ENCODE measurements at places on chromosomes 11 and 22. TPM values are rescaled to one million over a fixed set of nuclear protein-coding genes. Genes with fewer than 3 reads are reported as not detected.
A peak's percentile ranks its signal among the peaks of the same experiment; 100 is the strongest.

- H3K4me3 ChIP-seq, result no peak overlapping the region
- no peaks in the 10 kb centered on the region for H3K36me3 ChIP-seq
- H3K27ac ChIP-seq, result no peak overlapping the region
- no peak for DNase-seq
- H3K27me3 ChIP-seq, result peaks cover 6% of the 10 kb centered on the region
These were observed 54.6 kb upstream of the WNT7B start for GRCh38 chr22:46031557-46031956.

DNA sequence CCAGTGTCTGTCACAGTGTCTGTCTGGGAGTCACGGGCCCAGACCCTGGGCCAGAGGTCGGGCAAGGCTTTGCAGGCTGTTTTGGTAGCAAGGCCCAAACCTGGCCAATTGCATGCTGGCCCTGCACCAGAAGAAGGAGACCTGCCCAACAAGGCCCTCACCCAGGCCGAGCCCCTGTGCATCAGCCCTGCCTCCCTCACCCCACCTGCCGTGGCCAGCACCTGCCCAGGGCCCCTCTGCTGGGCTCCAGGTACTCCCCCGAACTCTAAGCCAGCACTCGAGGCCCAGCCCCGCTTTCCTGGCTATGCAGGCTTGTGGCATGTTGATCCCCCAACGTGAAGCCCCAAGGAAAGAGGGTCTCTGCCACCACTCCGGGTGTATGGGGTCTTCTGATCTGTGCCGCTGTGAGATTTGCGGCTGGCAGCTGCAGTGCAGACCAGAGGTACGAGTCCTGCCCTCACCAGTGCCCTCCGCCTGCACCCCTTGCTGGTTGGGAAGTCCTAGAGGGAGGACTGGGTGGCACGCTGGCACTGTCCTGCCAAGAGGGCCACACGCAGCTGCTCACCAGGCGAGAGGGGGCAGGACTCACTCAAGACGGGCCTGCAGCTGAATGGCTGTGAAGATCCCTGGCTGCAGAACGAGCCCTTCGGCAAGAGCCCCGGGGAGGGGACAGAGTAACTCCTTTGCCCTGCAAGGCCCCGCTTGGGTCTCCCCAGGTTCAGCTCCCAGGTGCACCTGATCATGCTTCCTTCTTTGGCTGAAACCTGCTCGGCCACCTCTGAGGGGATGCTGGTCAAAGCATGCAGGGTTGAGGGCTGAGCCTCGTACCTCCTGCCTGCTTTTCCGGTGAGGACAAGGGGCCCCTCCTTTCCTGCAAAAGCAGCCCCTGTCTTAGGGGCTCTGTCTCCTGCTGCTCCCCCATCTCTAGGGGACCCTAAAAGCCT is 6.7 kb upstream of the SEPTIN5 start:
- no peaks in the 10 kb centered on the region for H3K4me1 ChIP-seq
- no peak overlapping the region for H3K27ac ChIP-seq
- no peak for DNase-seq
- no peaks in the 10 kb centered on the region for H3K36me3 ChIP-seq
- H3K4me3 ChIP-seq, result no peak overlapping the region
- no peaks in the 10 kb centered on the region for H3K27me3 ChIP-seq

DNA sequence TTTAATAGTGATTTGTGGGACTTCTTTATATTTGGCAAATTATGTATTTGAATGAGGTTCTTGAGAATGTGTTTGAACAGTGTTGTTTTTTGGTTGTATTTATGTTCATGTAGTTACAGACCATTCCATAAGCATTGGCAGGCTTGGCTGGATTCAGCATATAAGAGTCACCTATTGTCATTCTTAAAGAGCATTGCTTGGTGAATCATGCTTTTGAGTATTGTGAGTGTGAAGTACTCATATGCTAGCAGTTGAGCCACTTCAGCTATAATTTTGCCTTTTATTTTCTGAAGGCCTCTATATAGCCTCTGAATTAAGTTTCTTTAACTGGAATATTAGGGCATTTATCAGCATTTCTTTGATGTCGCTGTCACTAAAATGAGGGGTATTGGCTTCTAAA is 110.0 kb upstream of the GAL start:
- peaks cover 5% of the 10 kb centered on the region for H3K36me3 ChIP-seq
- H3K27me3 ChIP-seq, result no peaks in the 10 kb centered on the region
- H3K4me3 ChIP-seq, result peak overlapping the region; percentile 1
- peak overlapping the region; percentile 92 for H3K27ac ChIP-seq

DNA sequence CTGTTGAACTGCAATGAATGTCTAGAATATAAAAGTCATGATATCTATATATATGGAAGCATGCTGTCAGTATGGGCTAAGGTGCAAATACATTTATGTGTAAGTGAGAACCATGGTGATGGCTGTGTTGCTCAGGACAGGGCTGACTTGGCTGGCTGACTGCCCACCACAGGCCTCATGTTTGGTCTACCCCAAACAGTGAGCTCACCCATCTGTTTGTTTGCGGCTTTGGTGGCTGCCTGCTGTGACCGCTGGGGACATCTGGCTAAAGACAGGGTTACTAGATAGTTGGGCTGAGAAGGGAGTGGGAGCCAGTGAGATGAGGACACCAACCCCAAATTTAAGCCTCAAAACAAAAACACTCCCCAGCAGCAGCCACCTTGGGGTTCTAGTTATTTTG is 6.3 kb downstream of the CD44 start:
- DNase-seq, result peak; percentile 77
- no peaks in the 10 kb centered on the region for H3K27me3 ChIP-seq
- peaks cover 15% of the 10 kb centered on the region for H3K36me3 ChIP-seq
- H3K27ac ChIP-seq, result peak overlapping the region; percentile 98

DNA sequence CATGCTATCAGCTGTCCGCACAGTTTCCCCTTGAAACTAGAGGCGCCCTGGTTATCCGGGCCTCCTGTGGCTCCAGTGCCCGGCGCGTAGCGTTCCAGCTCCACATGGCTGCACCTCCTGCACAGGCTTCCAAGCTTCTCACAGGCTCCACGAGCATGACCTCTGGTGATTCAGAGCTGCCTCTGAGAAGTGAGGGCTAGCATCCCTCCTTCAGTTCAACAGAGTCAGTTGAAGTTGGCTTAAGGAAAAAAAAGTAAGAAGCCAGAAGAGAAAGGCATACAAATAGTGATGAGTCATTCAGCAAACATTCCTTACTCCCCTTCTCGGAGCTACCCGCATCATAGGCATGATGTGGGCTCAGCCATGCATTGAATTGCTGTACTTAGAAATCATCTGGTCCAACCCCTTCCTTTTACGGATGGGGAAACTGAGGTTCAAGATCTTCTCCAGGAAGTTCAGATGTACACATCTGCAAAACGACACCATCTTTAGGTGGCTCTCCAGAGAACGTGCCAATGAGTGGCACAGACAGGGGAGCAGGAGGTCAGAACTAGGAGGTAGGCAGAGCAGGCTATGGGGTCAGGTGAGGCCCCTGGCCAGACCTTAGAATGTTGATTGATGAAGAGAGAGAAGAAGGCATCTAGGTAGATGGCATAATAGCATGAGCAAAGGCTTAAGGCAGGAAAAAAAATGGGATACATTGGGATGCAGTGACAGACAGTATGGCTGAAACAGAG is 216.3 kb upstream of the TBCEL start:
- H3K27me3 ChIP-seq, result peaks cover 24% of the 10 kb centered on the region
- H3K36me3 ChIP-seq, result no peaks in the 10 kb centered on the region
- no peak overlapping the region for H3K27ac ChIP-seq
- DNase-seq, result no peak
- no peaks in the 10 kb centered on the region for H3K4me1 ChIP-seq
- H3K4me3 ChIP-seq, result no peak overlapping the region

- no peak overlapping the region for H3K27ac ChIP-seq
- no peaks in the 10 kb centered on the region for H3K36me3 ChIP-seq
- no peak for DNase-seq
- H3K4me3 ChIP-seq, result no peak overlapping the region
- peaks cover 16% of the 10 kb centered on the region for H3K27me3 ChIP-seq
These were observed 96.7 kb upstream of the CD44 start for GRCh38 chr11:35042224-35042623.

DNA sequence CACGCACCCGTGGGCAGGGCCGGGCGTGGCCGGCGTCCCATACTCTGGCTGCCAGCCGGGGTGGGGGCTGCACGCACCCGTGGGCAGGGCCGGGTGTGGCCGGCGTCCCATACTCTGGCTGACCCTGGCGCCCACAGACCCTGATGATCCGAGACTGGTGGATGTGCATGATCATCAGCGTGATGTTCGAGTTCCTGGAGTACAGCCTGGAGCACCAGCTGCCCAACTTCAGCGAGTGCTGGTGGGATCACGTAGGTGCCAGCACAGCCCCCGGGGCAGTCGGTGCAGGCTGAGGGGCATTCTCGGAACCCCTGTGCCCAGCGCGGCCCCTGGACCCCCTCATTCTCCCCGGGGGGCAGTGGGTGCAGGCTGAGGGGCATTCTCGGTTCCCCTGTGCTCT is 19.0 kb downstream of the RNH1 start:
- no peak for DNase-seq
- no peak overlapping the region for H3K4me3 ChIP-seq
- H3K4me1 ChIP-seq, result no peaks in the 10 kb centered on the region

GRCh38 chr11:17852246-17852645 is 117.7 kb downstream of the KCNC1 start:
- H3K4me1 ChIP-seq, result peaks cover 7% of the 10 kb centered on the region
- H3K27me3 ChIP-seq, result no peaks in the 10 kb centered on the region
- H3K4me3 ChIP-seq, result no peak overlapping the region
- no peaks in the 10 kb centered on the region for H3K36me3 ChIP-seq
- DNase-seq, result no peak

GRCh38 chr11:28400331-28401100 is 292.3 kb downstream of the METTL15 start:
- no peaks in the 10 kb centered on the region for H3K36me3 ChIP-seq
- DNase-seq, result no peak
- H3K27ac ChIP-seq, result no peak overlapping the region
- H3K27me3 ChIP-seq, result no peaks in the 10 kb centered on the region
- no peak overlapping the region for H3K4me3 ChIP-seq

The SLC43A1 gene
- total RNA-seq, result 53.9 TPM

The SLC17A6 gene
- not detected for total RNA-seq

- no peaks in the 10 kb centered on the region for H3K27me3 ChIP-seq
- no peak overlapping the region for H3K27ac ChIP-seq
- no peak overlapping the region for H3K4me3 ChIP-seq
- peaks cover 7% of the 10 kb centered on the region for H3K36me3 ChIP-seq
These were observed 37.4 kb downstream of the ZC3H7B start for GRCh38 chr22:41338614-41339212.

- H3K4me1 ChIP-seq, result peaks cover 57% of the 10 kb centered on the region
- peaks cover 13% of the 10 kb centered on the region for H3K36me3 ChIP-seq
- no peaks in the 10 kb centered on the region for H3K27me3 ChIP-seq
- peak overlapping the region; percentile 95 for H3K4me3 ChIP-seq
These were observed 405 bp downstream of the SFI1 start for GRCh38 chr22:31496735-31497146.

DNA sequence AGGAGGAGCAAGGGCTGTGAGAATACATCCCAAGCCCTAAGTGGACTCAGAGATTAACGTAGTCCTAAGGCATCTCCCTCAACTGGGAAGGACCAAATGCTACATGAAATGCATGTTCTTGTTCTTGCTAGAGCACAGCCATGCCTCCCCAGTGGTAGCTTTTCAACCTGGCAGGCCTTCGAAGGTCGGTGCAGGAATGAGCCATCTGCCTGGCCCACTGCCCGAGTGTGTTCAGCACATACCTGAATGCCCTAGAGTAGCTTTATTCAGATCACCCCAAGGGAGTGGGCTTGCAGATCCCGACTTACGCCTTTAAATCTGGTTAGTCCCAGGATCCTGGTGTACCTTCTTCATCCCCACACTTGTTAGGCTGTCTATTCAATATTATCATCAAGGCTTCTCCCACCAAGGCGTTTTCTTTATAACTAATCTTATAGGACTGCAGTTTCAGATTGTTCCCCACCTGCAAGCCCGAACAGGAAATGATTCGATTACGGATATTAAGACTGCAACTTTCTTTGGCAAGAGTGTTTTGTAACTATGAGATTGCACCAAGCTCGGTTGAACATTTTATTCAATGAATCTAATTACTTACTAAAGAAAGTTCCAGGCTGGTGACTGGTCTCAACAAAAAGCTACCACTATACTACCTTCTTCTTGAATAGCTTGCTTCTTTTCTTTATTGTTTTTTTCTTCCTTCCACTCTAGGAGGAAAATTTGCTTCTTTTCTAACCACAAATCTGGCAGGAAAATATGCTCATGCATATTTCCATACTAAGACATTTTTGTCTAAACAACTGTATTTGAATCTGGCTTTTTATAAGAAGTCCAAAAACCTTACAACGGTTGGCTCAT is 115.6 kb downstream of the SGSM3 start:
- H3K4me1 ChIP-seq, result peaks cover 43% of the 10 kb centered on the region
- H3K4me3 ChIP-seq, result no peak overlapping the region
- no peaks in the 10 kb centered on the region for H3K36me3 ChIP-seq
- H3K27me3 ChIP-seq, result no peaks in the 10 kb centered on the region
- DNase-seq, result no peak
- no peak overlapping the region for H3K27ac ChIP-seq

The MIAT gene
- 113 TPM for total RNA-seq

GRCh38 chr11:103042161-103042560 is 49.8 kb downstream of the DCUN1D5 start:
- no peaks in the 10 kb centered on the region for H3K4me1 ChIP-seq
- H3K4me3 ChIP-seq, result no peak overlapping the region
- H3K27ac ChIP-seq, result no peak overlapping the region
- no peak for DNase-seq
- H3K27me3 ChIP-seq, result peaks cover 7% of the 10 kb centered on the region

The CEP57 gene
- total RNA-seq, result 168 TPM

The SCN2B gene
- not detected for total RNA-seq

The CCDC157 gene
- 3.7 TPM for total RNA-seq

DNA sequence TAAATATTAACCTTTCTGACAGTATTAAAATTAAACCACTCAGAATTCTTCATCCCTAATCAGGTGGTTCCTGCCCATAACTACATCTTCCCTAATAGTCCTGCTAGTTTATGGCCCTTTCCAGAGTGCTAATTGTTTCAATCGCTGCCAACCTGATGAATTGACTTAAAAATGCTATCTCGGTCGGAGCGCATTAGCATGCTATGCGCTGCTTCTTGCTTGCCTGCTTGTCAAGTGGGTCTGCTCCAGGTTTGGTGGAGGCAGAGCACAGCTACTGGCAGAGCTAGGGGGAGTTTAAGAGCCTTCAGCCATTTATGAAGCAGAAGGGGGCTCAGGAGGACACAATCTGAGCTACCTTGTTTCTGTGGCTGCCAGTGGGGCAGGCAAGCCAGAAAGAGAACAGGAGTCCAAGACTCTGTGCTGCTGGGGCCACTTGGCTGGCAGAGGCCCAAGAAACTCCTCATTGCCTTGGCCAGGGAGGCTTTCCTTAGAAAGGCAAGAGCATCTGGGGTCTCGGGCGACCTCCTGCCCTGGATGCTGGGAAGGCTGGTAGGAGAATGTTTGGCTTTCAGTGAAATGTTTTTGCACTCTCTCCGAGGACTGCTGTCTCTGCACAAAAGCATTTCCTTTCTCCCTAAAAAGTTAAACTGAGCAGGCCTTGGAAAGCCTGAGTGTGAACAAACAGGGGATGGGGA is 62.1 kb upstream of the PHOX2A start:
- no peak overlapping the region for H3K27ac ChIP-seq
- H3K27me3 ChIP-seq, result no peaks in the 10 kb centered on the region
- no peak for DNase-seq
- no peaks in the 10 kb centered on the region for H3K4me1 ChIP-seq

Measured in activated T-cell treated with anti-CD3 and anti-CD28 coated beads, Interleukin-2, amount 50 U/mL, for 72 hours (primary cell).